ENCODE measurements at places on chromosomes 5 and 9.

DNA sequence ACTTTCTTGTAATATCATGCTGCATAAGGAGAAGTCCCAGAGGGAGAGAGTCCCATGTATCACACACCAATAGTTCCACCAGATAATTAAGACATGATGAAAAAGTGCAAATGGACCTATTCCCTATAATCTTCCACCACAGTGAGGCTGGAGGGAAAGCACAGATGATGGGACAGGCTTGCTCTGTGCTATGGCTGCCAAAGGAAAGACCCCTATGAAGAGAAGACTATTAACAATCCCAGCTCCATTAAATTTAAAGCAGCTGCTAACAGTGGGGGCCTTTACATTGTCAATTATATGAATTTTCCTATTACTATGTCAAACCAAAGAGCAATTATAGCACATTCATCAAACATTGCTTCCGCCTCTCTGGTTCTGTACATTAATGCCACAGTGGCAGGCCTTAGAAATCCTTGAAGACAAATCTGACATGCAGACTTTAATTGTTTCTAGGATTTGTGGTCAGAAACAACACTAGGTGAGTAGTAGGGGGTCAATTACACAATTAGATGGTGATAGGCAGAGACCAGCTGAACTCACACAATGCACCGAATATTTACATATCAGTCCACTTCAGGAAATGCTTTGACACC, 551.3 kb downstream of the TLE1 start:
- DNase-seq: no peak

DNA sequence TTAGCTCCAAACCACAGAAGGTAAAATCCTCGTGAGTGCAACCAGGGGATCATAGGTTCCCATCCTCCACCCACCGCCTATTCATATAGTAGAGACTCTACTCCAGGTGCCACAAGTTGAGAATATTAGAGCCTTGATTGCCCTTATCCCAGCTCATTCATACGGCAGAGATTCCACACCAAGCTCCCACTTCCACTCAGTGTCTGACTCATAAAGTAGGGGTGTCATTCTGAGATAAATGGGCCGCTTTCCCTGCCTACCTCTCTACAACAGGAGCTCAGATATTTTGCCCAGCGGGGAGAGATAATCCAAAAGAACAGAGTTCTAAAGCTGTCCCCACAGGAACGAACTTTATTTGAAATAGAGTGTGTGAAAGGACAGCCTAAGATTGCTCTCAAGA, 9.4 kb downstream of the SLC22A4 start:
- DNase-seq: no peak

DNA sequence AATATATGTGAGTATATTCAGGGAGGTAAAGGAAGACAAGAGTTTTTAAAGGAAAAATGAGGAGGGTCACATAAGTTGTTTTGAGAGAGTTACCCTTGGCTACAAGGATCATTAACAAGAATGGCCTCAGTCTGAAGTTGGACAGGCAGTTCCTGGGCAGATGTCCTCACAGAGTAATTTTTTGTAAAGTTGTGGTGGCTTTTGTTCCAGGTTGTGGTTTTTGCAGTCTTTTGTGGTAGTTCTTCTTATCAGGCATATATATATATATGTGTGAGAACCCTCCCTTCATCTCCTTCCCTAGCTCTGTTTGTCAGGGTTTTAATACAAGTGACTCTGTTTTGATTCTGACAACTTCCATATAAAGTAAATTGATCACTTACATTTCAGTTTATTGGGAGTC, 60.0 kb downstream of the CSNK1G3 start:
- DNase-seq: no peak

DNA sequence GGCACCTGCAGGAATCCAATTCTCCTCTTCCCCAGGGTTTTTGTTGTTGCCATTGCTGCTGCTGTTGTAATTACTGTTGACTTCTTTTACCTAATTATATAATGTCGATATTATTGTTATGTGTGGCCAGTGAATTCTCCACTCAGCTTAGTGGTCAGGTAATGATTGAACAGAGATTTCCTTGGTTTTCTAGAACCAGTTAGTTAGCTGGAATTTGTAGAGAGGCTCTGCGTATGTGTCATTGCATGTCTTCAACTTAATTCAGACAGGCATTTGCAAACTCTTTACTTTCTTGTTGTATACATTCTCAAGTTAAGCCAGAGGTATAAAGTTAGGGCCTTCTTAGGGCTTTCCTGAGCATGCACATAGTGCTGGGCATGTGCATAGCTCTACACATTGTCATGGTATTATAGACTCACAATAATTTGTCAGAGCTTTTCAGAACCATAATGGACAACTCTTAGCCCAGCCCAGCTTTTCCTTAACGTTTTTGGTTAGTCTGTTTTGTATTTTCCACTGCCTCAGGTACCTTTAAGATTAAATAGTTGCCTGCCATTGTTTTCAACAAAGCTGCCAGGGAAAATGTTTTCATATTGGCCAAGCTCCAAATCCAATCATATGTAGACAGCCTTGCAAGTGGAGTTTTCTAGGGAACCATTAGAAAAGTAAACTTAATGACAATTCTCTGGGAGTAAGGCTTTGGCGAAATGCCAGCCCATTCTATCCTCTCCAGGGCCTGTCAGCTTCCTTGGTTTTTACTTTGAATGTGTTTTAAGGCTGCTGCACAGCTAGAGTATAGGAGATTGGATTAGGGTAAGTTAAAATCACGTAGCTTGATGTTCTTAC, 68.1 kb downstream of the UBE2R2 start:
- DNase-seq: no peak

GRCh38 chr9:134521817-134522501, 119.6 kb upstream of the COL5A1 start:
- no peak for DNase-seq

All from stimulated activated CD4-positive, alpha-beta T cell treated with anti-CD3 and anti-CD28 coated beads, Interleukin-1b, Interleukin-23, amount 100 ng/mL, for 1 hour (primary cell).